RWPE2 (cell line): ENCODE measurements at places on chromosomes 16 and 17.

DNA sequence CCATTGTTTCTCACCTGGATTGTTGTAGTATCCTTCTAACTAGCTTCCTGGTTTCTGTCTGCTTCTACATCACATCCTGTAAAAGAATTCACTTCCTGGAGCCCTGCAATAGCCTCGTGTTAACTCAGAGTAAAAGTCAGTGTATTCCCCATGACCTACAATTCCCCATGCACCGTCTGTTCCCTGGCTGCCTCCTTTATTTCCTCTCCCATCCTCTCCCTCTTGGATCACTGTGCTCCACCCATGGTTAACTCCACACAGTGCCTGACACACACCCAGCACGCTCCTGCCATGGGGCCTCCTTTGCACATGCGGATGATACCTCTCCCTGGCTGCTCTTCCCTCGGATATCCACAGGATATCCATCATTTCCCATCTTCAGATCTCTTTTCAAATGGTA lies 301.4 kb upstream of the IRX3 start:
- no peak for DNase-seq
- no peak overlapping the region for H3K27ac ChIP-seq

DNA sequence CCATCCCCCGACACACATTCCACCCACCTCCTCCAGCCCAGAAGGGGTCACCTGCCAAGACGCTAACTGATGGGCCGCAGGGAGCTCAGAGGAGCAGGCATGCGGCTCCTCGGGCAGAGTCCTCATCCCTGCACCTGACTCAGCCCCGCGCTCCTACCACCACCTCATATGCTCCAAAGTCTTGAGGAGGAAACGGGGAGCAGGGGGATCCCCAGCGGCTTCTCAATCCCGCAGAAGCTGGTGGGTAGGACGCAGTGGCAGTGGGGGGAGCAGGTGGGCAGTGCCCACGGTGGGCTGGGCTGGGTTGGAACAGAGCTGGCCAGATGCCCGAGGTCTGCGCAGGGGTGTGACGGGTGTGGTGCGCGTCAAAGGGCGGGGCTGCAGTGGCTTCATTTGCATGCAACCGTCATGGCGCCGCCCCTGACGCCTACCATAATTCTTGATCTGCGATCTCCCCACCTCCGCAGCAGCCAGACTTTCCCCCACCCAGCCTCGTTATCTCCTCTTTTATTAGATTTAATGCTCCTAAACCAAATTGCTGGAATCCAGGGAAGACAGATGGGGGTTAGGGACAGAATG lies 39.0 kb upstream of the EMP2 start:
- no peak overlapping the region for H3K27ac ChIP-seq

DNA sequence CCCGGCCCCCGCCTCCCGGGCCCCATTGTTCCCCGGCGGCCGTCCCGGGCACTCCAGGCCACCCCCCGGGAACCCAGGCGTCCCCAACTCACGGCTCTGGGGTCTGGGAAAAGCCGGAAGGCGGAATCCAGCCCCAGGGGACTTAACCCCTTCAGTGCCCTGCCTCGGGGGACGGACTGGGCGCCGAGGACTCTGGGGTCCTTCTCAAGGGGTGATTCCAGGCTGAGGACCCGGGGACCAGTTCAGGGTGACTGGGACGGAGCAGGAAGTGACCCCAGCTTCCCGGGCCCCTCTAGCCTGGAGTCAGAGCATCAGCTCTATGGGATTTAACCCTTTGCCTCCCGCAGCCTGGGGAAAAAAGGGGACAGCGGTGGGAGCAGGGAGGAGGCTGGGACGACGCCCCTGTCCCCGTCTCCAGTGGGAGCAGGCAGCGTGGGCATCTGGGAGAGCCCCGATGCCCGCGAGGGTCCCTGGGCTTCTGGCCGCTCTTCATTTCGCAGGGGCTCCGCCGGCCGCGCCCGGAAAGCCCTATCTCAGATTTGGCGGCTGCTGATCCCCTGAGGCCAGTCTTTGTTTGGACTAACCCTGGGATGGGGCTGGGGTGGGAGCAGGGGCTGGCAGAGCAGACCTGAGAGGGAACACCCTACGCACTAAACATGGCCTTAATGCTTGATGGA lies at the start of gene ZNF629:
Gene ZNF629, minus strand, starts transcription at position 270 of the 677 bp plus-strand sequence. CDS start 2,723 bp downstream, outside the sequence.
- peak within 1 kb of the TSS; percentile 76 for H3K27ac ChIP-seq
- H3K27me3 ChIP-seq = no peaks in the 10 kb centered on the region
- H3K4me1 ChIP-seq = peaks cover 9% of the 10 kb centered on the region

GRCh38 chr17:51088287-51088686 lies 32.4 kb downstream of the SPAG9 start:
- DNase-seq = no peak
- H3K27ac ChIP-seq = no peak overlapping the region
- H3K36me3 ChIP-seq = 0 out of 2 replicates have a peak, but pooled peaks cover 3% of the 10 kb centered on the region
- H3K4me3 ChIP-seq = no peak overlapping the region
- peaks cover 28% of the 10 kb centered on the region for H3K4me1 ChIP-seq

GRCh38 chr17:42675348-42675964 lies 1.3 kb downstream of the PLEKHH3 start:
- DNase-seq = no peak
- peaks cover 30% of the 10 kb centered on the region for H3K4me1 ChIP-seq
- peaks cover 40% of the 10 kb centered on the region for H3K36me3 ChIP-seq
- no peaks in the 10 kb centered on the region for H3K27me3 ChIP-seq
- peak overlapping the region; percentile 94 for H3K27ac ChIP-seq

DNA sequence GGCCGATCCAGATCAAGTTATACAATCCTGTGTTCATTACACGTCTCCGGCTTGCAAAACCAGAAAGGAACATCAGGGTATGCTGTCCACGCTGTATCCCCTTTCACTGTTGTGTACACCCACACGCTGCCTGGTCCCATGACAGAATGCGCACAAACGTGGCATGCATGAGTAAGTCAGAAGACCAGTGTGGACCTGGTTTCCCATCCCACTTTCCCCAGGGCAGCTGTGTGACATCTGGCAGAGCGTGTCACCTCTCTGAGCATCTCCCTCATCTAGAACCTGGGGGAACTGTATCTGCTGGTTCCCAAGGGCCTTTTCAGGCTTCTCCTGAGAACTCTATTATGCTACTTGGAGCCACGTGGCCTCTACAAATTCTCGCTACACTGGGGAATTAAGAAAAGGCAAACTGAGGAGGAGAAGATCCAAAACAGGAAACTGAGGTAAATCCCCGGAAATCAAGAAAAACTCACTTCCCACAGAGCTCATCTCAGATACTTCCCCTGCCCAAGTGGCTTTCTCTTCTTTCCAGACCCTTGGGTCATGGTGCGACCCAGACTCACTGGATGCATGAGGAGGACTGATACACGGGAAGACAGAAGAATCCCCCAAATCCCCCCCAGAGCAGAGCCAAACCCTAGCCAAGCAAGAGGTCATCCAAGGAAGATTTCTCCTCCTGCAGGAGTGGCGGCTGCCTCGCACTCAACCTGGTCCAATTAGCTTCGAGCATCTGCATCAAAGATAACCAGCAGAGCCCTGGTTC lies 139.3 kb downstream of the GAS7 start:
- no peak overlapping the region for H3K4me3 ChIP-seq
- H3K36me3 ChIP-seq = no peaks in the 10 kb centered on the region
- H3K27me3 ChIP-seq = no peaks in the 10 kb centered on the region

DNA sequence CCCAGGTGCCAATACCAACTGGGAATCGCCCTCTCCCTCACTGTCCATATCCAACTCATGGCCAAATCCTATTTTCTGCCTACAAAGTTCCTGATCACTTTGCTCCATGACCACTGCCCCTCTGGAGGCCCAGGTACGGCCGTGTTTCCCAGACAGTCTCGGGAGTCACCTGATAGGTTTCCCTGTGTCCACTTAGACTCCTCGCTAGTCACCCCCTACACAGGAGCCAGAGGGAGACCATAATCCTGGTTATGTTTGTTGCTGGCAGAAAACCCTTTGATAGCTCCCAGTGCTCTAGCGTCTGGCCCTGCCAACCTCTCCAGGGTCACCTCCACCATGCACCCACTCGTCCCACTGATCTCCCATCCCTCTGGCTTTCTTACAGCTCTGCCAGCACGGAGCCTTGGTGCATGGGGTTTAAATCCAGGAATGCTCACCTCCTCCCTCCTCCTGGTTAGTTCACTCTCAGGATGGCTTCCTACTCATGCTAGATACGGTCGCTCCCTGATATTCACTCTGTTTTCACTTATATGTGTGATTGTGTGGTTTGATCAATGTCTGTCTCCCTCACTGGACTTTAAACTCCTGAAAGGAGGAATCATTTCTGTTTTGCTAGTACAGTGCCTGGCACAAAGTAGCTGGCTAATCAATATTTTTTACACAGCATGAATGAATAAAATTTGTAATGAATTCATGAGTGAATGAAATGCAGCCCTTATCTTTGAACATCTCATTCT lies 7.5 kb upstream of the CALB2 start:
- no peak overlapping the region for H3K27ac ChIP-seq
- H3K36me3 ChIP-seq = no peaks in the 10 kb centered on the region

GRCh38 chr17:65231662-65232335 lies 94.6 kb downstream of the RGS9 start:
- no peaks in the 10 kb centered on the region for H3K36me3 ChIP-seq
- peaks cover 7% of the 10 kb centered on the region for H3K4me1 ChIP-seq
- no peak overlapping the region for H3K27ac ChIP-seq

DNA sequence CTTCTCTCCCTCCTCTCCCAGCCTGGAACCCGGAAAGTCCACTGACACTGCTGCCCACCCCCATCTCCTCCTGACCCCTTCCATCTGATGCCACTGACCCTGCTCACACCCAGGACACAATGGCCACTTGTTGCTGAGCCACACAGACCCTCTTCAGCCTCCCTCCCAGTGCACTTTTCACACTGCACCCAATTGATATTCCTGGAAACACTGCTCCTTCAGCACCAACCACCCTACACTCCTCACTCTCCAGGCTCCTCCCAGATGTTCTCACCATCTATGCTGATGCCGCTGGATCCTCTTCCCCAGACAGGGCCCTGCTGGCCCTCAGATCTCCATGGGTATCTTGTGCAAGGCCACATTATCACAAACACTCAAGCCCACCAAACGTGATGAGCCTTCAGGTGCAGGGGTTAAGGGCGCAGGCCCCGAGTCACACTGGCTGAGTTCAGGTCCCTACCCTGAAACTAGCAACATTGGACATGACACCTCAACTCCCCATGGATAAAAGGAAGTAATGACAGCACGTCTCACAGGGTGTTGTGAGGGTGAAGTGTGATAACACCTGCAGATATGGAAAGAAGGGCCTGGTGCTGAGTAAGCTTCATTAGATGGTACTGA lies 238.1 kb downstream of the ZNF423 start:
- H3K4me1 ChIP-seq = no peaks in the 10 kb centered on the region
- no peak overlapping the region for H3K4me3 ChIP-seq
- no peaks in the 10 kb centered on the region for H3K36me3 ChIP-seq
- H3K27me3 ChIP-seq = peaks cover 7% of the 10 kb centered on the region

DNA sequence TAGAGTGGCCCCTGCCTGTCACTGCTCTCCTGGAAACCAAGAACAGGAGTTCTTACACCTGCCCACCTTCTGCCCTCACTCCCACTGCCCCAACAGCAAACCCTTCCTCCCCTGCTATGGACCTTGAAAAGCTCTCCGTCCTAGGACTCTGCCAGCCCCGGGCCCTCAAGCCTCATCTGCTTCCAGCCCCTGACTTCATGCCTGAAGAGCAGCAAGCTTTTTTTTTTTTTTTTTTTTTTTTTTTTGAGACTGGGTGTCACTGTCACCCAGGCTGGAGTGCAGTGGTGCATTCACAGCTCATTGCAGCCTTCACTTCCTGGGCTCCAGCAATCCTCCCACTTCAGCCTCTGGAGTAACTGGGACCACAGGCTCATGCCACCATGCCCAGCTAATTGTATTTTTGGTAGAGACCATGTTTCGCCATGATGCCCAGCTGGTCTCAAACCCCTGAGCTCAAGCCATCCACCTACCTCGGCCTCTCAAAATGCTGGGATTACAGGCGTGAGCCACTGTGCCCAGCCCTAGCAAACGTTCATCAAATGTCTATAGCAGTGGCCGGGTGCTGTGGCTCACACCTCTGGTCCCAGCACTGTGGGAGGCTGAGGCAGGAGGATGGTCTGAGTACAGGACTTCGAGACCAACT lies 16.9 kb downstream of the CARHSP1 start:
- peaks cover 72% of the 10 kb centered on the region for H3K36me3 ChIP-seq
- peak overlapping the region; percentile 98 for H3K27ac ChIP-seq
- no peak for DNase-seq
- H3K4me3 ChIP-seq = no peak overlapping the region

- no peaks in the 10 kb centered on the region for H3K36me3 ChIP-seq
- no peak overlapping the region for H3K27ac ChIP-seq
- H3K4me3 ChIP-seq = no peak overlapping the region
- no peaks in the 10 kb centered on the region for H3K4me1 ChIP-seq
Observed at GRCh38 chr17:15929941-15930340, 15.0 kb upstream of the ADORA2B start.

DNA sequence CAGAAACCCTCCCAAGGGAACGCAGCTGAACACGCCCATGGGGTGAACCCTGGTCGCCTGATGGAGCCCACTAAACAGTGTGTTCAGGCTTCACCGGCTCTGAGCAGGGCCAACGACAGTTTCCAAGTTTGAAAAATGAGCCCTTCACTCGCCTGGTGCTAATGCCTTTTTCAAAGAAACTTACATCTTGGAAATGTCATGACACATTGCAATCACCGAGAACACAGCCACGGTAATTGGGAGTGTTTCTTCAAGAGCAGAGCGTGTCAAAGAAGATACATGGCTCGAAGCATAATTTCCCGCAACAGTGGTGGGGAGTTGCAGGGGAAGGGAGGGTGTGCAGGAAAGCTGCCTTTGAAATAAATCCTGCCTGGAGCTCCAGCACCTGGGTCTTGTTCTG lies 463.2 kb downstream of the TMEM114 start:
- H3K36me3 ChIP-seq = no peaks in the 10 kb centered on the region
- no peak for DNase-seq
- H3K27ac ChIP-seq = no peak overlapping the region
- H3K4me1 ChIP-seq = no peaks in the 10 kb centered on the region
